ENCODE measurements at places on chromosomes 4 and X.

DNA sequence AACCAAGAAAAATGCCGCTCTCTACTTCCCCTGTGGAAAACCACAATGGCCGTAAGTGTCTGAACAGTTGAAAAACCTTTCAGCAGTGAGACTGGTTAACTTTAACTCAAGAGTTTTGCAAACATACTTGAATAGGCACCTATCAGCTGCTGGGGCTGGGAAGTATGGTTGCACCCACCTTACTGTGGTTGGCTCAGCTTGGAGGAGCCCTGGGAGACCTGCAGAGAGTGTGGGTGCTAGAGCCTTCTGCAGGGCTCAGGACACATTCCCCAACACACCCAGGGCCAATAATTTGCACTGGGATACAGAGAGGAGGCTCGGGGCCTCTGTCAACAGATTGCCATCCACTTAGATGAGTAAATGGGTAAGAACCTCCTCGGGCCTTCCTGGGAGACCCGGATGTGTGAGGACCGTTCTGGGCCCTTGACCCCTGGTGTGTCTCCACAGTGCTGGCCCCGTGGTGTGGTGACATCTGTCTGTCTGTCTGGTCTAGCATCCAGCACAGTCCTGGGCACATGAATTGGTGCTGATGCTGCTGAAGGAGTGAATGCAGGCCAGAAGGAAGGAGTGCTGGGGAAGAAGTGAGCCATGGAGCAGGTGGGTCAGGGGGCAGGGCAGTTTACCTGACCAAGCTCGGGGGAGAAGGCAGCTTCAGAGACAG, 46.5 kb downstream of the MAGEA1 start:
- H3K27ac ChIP-seq: no peak overlapping the region
- H3K4me1 ChIP-seq: no peaks in the 10 kb centered on the region
- H3K4me3 ChIP-seq: no peak overlapping the region

GRCh38 chr4:13645075-13645474, 17.6 kb upstream of the BOD1L1 start:
- H3K4me1 ChIP-seq: no peaks in the 10 kb centered on the region
- H3K27ac ChIP-seq: no peak overlapping the region
- no peak overlapping the region for H3K4me3 ChIP-seq
- H3K36me3 ChIP-seq: no peaks in the 10 kb centered on the region
- peaks cover 5% of the 10 kb centered on the region for H3K27me3 ChIP-seq

DNA sequence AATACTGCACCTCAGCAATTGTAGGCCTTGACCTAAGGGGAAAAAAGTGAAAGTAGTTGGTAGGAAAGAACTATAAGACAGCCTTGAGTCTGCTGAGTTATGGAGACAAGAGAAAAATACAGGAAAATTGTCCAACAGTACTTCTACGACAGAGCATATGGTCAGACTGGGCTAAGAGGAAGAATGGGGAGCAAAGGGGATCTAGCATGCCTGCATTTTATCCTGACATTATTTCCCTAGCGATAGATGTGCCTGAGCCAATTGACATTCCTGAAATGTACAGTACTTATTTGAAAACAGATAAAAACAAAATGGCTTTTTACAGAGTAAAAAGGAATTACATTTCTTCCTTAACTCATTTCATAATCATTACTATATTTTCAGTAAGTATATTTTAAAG, 22.2 kb downstream of the GUCY1A1 start:
- no peak for DNase-seq
- no peak overlapping the region for H3K27ac ChIP-seq
- no peaks in the 10 kb centered on the region for H3K36me3 ChIP-seq
- no peaks in the 10 kb centered on the region for H3K4me1 ChIP-seq
- no peaks in the 10 kb centered on the region for H3K27me3 ChIP-seq

GRCh38 chrX:49176421-49177326, 5.0 kb downstream of the PLP2 start:
- no peak for DNase-seq
- no peak overlapping the region for H3K4me3 ChIP-seq
- H3K27ac ChIP-seq: no peak overlapping the region
- H3K27me3 ChIP-seq: no peaks in the 10 kb centered on the region

DNA sequence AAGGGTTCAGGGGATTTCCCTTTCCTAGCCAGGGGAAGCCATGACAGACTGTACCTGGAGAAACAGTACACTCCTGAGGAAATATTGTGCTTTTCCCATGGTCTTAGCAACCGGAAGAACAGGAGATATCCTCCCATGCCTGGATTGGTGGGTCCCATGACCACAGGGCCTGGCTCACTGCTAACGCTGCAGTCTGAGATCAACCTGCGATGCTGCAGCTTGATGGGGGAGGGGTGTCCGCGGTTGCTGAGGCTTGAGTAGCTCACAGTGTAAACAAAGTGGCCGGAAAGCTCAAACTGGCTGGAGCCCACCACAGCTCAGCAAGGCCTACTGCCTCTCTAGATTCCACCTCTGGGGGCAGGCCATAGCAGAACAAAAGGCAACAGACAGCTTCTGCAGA, 819.5 kb downstream of the TECRL start:
- no peaks in the 10 kb centered on the region for H3K36me3 ChIP-seq
- no peaks in the 10 kb centered on the region for H3K27me3 ChIP-seq
- H3K4me3 ChIP-seq: no peak overlapping the region
- no peak for DNase-seq
- no peaks in the 10 kb centered on the region for H3K4me1 ChIP-seq
- no peak overlapping the region for H3K27ac ChIP-seq

DNA sequence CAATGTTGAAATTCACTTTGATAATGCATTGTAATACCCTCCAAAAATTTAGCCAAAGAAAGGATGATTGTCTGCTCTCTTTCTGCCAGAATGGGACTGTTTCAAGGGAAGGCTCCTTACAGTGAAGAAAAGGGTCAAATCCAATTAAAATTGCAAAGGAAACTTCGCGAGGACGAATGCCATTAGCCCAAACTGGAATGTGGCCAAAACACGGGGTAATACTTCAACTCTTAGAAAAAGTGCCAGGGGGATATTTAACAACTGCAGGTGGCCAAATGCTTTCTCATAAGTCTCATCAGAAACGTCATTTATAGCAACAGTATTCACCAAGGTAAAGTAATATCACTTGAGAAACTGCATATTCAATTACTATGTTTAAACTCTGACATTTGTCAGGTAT, 29.0 kb downstream of the NKX3-2 start:
- H3K27ac ChIP-seq: no peak overlapping the region
- no peaks in the 10 kb centered on the region for H3K4me1 ChIP-seq
- DNase-seq: no peak
- H3K27me3 ChIP-seq: peaks cover 9% of the 10 kb centered on the region
- no peak overlapping the region for H3K4me3 ChIP-seq
- H3K36me3 ChIP-seq: no peaks in the 10 kb centered on the region

- DNase-seq: no peak
- peaks cover 14% of the 10 kb centered on the region for H3K4me1 ChIP-seq
- H3K27me3 ChIP-seq: no peaks in the 10 kb centered on the region
- H3K4me3 ChIP-seq: no peak overlapping the region
Measured at GRCh38 chrX:154448484-154448883, 4.5 kb downstream of the FAM50A start.

DNA sequence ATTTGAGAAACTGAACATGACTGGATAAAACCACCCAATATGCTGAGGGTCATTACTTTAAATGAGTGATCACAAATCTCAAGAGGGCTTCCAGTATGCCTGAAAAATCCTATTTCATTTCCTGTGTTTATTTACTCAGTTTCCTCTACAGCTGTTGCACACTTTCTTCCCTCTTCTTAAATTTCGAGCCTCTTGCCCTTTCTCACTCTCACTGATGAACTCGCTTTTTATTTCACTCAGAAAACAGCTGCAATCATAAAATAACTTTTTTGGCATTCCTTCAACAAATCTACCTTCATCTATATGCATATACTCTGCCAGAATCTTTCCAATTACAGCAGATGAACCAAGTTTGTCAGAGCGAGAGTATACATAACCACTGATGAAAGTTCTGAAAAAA, 101.3 kb downstream of the EIF4E start:
- H3K4me1 ChIP-seq: no peaks in the 10 kb centered on the region
- no peak for DNase-seq
- no peaks in the 10 kb centered on the region for H3K27me3 ChIP-seq
- H3K4me3 ChIP-seq: no peak overlapping the region
- H3K27ac ChIP-seq: no peak overlapping the region

DNA sequence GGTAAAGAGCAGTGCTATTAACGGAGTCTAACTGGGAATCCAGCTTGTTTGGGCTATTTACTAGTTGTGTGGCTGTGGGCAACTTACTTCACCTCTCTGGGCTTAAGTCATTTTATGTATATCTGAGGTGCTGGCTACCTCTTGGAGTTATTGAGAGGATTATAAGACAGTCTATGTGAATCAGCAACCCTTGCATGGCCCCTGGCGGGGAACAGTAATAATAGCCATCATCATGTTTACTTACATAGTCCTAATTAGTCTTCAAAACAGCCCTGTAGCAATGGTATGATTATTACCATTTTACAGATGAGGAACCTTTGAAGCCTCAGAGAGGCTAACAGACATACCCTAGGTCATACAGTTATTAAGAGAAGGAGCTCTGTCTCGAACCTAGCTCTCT, 1.5 kb downstream of the HPRT1 start:
- H3K36me3 ChIP-seq: no peaks in the 10 kb centered on the region
- DNase-seq: no peak
- H3K4me1 ChIP-seq: no peaks in the 10 kb centered on the region
- H3K27me3 ChIP-seq: no peaks in the 10 kb centered on the region
- no peak overlapping the region for H3K4me3 ChIP-seq

DNA sequence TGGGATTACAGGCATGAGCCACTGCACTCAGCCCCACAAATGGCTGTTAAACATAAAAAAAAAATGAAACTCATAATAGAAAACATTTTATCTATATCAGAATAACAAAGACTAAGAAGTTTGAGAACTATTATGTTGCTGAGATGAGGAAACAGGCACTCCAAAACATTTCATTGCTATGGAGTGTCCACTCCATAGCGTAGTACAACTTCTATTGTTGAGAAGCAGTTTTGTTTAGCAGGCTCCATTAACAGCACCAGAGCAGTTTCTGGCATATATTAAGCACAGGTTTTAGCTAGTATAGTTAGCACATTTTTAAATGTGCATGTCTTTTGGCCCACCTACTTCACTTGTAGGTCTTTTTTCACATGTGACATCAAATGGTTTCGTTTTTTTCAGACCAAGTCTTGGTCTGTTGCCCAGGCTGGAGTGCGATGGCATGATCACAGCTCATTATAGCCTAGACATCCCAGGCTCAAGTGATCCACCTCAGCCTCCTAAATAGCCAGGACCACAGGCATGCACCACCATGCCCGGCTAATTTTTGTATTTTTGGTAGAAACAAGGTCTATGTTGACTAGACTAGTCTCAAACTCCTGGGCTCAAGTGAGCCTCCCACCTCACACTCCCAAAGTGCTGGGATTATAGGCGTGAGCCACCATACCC, 5.8 kb downstream of the HMGB2 start:
- DNase-seq: no peak
- H3K4me1 ChIP-seq: peaks cover 6% of the 10 kb centered on the region
- H3K27me3 ChIP-seq: no peaks in the 10 kb centered on the region
- H3K27ac ChIP-seq: no peak overlapping the region
- H3K36me3 ChIP-seq: no peaks in the 10 kb centered on the region

- no peak overlapping the region for H3K4me3 ChIP-seq
- H3K27me3 ChIP-seq: no peaks in the 10 kb centered on the region
- H3K4me1 ChIP-seq: no peaks in the 10 kb centered on the region
- DNase-seq: no peak
- no peaks in the 10 kb centered on the region for H3K36me3 ChIP-seq
- no peak overlapping the region for H3K27ac ChIP-seq
Measured at GRCh38 chr4:35771571-35771970, 472.7 kb downstream of the ARAP2 start.

DNA sequence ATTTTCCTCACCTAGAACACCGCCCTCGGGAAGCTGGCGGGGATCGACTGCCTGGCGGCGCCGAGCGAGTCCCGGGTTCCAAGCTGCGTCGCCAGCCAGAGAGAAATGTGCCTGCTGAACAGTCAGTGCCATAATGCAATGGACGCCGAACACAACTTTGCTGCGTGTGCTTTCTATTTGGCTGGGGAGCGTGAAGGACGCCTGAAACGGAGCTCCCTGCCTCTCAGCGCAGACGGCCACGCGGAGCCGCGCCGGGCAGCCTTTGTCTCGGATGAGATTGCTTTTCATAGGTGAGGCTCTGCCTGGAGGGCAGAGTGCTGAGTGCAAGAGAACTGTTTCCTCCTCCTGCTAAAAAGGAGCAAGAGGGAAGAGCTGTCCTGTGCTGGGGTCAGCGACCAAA, 107.7 kb upstream of the BCOR start:
- H3K4me3 ChIP-seq: no peak overlapping the region
- no peaks in the 10 kb centered on the region for H3K27me3 ChIP-seq
- no peak for DNase-seq
- peaks cover 3% of the 10 kb centered on the region for H3K4me1 ChIP-seq
- H3K36me3 ChIP-seq: no peaks in the 10 kb centered on the region

DNA sequence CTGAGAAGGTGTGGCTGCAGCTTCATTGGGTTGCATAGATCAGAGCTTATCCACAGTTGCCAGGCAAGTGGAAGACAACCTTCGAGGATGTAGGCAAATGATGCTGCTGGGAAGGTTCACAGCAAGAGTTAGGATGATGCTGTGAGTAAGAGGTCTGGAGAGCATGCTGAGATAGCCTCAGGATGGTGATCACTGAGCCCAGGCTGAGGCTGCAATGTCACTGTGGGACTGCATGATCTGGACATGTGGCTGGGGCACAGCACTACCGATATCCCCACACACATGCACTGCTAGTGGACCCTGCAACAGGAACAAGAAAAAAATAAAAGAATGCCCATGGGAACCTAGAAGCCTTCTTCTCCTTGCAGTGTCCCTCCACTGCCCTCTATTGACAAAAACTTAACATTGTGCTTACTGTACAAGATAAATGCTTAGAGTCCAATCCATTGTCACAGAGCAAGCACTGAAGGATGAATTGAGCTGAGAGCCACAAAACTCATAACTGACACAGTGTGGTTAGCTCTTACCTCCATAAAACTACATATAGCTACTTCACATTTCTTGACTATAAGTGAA, 105.6 kb downstream of the CNKSR2 start:
- H3K27me3 ChIP-seq: no peaks in the 10 kb centered on the region
- DNase-seq: no peak
- no peak overlapping the region for H3K4me3 ChIP-seq
- no peaks in the 10 kb centered on the region for H3K36me3 ChIP-seq
- no peaks in the 10 kb centered on the region for H3K4me1 ChIP-seq

GRCh38 chrX:153812220-153812619, 17.8 kb downstream of the SSR4 start:
- no peak overlapping the region for H3K27ac ChIP-seq
- no peaks in the 10 kb centered on the region for H3K36me3 ChIP-seq
- no peak overlapping the region for H3K4me3 ChIP-seq
- H3K27me3 ChIP-seq: no peaks in the 10 kb centered on the region
- peaks cover 9% of the 10 kb centered on the region for H3K4me1 ChIP-seq
- DNase-seq: no peak

- H3K36me3 ChIP-seq: no peaks in the 10 kb centered on the region
- H3K4me1 ChIP-seq: no peaks in the 10 kb centered on the region
- H3K4me3 ChIP-seq: no peak overlapping the region
- H3K27ac ChIP-seq: no peak overlapping the region
Measured at GRCh38 chr4:182969651-182970279, 52.6 kb upstream of the DCTD start.

DNA sequence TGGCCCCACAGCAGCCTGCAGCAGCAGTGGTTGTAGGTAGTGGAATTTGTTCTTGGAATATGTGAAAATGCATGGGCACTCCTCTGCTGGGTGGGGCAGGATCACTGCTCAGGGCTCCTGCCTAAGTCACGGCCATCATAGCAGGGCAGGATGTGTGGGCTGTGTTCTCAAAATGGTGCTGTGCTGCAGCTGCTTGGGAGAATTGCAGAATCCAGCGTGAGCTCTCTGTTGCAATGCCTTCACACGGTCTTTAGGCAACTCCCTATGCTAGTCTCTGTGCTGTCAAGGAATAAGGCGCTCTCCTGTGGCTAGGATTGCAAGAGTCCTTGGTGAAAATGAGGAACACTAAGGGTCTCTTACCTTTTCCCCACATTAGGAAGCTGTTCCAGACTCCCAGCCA, 42.9 kb downstream of the F8 start:
- no peak overlapping the region for H3K27ac ChIP-seq
- H3K4me1 ChIP-seq: peaks cover 5% of the 10 kb centered on the region
- no peaks in the 10 kb centered on the region for H3K36me3 ChIP-seq
